ENCODE measurements at places on chromosomes 6 and 20.

DNA sequence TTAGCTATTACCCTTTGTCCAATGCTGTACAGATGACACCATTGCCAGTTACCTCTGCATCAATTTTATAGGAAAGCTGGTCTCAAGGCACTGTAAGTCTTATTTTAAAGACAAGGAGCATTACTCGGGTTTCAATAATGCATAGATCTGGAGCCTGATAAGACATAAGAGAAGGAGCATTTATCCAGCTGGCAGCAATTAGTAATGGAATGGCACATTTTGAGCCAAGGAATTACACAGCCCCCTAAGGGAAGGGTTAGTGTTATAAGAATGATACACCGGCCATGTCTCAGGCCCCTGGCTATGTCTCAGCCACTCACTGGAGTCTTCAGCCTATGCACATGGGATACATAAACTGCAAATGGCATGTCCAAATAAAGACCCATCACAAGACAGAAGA, 23.1 kb upstream of the TMEM242 start:
- DNase-seq: no peak

- DNase-seq: no peak
These were observed 6.7 kb downstream of the NCOA5 start for GRCh38 chr20:46083101-46083500.

DNA sequence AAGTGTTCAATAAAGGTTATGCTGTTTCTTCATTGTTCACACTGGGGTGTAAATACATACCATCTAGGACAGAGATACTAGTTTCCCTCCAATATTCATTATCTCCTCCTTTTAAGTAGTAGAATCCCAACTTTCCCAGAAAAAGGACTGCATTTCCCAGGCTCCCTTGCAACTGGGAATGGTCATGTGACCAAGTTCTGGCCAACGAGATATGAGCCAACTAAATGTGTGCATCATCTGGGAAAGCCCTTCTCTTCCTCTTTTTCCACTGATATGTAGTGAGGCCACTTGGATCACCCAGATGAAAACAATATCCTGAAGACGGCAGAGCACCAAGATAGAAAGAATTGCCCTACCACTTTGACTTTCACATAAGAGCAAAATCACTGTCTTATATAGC, 97.9 kb upstream of the PTPRT start:
- no peak for DNase-seq

DNA sequence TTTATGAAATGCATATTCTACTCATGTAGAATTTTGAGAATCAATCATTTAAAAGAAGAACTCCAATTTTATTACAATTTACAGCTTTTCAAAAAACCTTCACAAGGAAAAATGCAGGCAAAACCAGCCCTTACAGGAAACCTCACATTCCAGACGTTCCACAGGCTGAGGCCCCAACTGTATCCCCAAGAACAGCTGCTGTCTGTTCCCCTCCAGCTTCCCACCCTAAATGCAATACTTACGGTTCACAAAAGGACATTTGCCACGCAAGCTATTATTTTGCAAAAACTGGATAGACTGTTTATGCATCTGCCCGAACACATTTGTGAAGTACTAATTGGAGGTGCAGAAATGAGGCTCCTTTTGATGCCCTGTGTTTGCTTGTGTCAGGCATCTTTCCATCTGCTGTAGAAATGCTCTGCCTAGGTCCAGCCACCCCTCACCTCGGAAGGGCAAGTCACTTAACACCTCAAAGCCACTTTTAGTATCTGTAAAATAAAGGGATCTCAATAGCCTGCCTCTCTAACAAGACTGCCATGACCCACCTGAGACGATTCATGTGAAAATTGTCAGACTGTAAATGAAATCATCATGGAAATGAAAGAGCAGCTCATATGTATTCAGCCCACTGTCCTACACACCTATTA, 26.5 kb downstream of the PDE10A start:
- no peak for DNase-seq

DNA sequence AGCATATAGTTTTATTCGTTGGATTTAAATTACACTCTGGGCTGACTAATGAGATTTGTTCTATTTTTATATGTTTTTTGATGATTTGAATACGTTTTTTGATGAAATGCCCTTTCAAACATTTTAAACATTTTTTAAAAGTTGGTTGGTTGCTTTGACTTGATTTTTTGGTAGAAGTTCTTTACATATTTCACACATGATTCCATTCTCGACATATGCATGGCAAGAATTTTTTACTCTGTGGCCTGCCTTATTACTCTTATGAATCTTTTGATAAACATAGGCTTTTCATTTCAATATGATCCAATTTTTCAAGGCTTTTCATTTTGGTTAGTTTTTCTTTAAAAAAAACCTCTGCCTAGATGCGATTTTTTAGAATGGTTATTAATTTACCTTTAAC, 617.0 kb downstream of the RNF144B start:
- DNase-seq: no peak

GRCh38 chr6:93083337-93084230, 335.8 kb downstream of the EPHA7 start:
- DNase-seq: no peak

- peak; percentile 62 for DNase-seq
These were observed 11.9 kb upstream of the CPNE5 start for GRCh38 chr6:36851149-36851614.

DNA sequence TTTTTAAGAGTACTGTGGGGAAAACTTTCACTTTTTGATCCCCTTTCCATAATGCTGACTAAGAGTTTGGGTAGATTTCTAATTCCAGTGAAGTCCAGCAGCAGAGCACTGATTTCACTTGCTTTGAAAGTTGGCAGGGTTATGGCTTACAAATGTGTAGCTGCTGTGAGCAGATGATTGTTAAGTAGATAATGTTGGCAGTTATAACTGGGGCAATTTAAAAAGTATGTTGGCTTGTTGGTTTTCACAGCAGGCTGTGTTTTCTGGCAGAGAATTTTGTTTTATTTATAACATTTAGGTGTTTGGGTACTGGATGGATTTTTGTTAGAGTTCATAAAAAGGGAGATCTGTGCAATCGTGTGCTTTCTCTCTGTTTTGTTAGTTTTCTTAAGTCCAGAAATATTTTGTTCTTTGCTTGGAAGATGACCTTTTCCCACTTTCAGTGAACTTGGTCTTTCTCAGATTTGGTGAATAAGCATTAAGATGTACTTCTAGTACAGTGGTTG, 31.4 kb downstream of the AFDN start:
- no peak for DNase-seq

DNA sequence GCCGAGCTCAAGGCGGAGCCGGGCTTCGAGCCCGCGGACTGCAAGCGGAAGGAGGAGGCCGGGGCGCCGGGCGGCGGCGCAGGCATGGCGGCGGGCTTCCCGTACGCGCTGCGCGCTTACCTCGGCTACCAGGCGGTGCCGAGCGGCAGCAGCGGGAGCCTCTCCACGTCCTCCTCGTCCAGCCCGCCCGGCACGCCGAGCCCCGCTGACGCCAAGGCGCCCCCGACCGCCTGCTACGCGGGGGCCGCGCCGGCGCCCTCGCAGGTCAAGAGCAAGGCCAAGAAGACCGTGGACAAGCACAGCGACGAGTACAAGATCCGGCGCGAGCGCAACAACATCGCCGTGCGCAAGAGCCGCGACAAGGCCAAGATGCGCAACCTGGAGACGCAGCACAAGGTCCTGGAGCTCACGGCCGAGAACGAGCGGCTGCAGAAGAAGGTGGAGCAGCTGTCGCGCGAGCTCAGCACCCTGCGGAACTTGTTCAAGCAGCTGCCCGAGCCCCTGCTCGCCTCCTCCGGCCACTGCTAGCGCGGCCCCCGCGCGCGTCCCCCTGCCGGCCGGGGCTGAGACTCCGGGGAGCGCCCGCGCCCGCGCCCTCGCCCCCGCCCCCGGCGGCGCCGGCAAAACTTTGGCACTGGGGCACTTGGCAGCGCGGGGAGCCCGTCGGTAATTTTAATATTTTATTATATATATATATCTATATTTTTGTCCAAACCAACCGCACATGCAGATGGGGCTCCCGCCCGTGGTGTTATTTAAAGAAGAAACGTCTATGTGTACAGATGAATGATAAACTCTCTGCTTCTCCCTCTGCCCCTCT, 1.1 kb downstream of the CEBPB start:
- DNase-seq: peak; percentile 65

GRCh38 chr6:166078294-166078693, 89.4 kb downstream of the TBXT start:
- DNase-seq: no peak

DNA sequence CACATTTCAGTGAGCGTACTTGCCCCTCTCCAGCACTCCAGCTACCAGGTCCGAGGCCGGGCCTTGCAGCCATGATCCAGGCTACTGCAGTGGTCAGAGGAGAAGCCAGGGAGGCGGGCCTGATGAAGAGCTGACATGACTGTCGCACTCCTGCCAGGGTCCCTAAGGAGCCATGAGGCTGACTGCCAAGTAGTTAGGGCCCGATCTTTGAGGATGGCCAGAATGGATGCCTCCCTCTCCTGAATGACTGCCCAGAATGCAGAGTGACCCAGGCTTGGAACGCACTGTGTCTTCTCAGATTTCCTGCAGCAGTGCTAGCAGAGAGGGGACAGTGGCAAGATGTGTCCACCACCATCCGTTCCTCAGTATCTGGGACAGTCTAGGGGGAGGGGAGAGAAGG, 24.7 kb upstream of the LRFN2 start:
- no peak for DNase-seq

- DNase-seq: peak; percentile 92
These were observed 25.0 kb upstream of the ABT1 start for GRCh38 chr6:26571592-26572296.

- no peak for DNase-seq
These were observed 36.7 kb downstream of the STAU1 start for GRCh38 chr20:49151436-49151835.

GRCh38 chr6:98458708-98459107, 375.7 kb upstream of the POU3F2 start:
- DNase-seq: no peak

DNA sequence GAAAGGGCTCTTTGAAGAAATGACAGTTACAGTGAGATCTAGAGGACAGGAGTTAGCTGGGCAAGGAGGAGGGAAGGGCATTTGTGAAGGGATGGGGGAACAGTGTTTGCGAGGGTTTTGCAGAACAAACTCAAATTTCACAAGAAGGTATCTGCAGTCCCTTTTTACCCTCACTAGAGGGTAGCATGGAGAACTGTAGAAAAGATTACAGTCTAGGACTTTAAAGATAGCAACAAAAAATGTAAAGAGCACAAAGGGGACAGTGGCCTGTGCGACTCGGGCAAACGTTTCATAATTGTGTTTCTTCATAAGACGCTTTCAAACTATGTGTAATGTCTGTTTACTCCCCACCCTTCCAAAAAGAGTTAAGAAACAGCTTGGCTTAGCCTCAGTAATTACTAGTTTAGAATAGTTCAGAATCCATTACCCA, 21.2 kb upstream of the ASXL1 start:
- DNase-seq: no peak

DNA sequence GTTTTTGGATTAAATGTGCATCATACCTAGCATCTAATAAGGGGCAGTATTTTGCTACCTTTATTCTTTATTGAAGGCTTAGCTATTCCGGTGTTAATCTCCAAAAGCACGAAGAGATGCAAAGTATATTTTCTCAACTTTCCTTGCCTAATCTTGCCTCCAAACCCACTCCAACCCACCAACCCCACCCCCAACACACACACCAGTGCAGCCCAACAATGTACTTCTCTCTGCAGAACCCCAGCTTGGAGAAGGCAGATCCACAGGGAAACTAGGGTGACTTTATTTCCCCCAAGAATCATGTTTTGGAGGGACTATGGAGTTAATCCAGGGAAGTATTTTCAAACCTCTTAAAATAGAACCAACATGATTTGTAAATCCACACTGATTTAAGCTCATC, 73.6 kb downstream of the ZMYND8 start:
- DNase-seq: no peak

DNA sequence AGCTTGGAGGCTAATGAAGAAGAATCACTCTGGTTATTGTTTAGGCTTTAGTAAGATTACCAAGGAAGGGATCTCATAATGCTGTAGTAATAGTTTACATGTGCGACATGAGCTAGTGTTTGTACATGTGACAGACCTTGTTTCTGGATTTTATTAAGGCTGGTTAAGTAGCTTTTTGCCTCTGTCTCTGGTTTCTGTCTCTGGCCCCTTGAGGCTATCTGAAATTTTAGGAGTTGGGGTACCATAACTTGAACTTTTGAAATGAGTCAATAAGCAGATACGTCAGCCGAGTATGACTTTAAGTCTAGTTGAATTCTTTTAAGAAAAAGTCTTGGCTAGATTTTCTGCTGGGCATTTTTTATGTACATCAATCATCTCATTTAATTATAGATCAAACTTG, 9.5 kb downstream of the CBFA2T2 start:
- DNase-seq: no peak

DNA sequence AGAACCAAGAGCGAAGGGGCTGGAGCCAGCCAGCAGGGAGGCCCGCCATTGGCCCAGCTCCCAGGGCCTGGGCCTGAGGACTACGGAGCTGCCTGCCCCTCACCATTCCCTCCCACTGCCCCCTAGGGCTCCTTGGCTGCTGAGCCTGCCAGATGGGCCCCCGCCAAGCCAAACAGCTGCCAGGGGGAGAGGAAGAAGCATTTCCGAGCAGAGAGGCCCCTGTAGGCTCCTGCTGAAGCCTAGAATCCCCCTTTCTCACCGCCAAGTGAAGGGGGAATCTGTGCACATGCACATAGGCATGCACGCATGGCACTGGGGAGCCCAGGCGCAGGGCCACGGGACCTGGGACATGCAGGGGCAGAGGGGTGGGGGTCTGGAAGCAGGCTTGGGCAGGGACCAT, 28.5 kb upstream of the MRPS18A start:
- DNase-seq: no peak

GRCh38 chr6:142935553-142936517, 9.1 kb downstream of the HIVEP2 start:
- no peak for DNase-seq

DNA sequence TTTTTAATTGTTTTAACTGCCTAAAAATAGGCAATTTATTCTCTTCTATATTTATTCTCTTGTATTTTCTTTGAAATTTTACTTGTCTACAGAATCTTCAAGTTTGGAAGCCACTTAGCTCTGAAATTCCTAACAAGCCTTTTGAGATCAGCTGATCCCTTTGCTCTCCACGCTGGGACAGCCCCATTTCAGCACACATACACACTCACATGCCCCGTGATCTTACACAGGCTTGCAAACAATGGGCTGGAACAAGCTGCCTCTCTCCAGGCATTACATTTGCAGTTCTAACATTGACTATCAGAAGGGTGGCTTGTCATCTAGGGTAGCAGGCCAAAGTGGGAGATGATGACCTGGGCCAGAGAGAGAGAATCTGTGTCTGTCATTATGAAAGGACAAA, 62.1 kb upstream of the RAB32 start:
- no peak for DNase-seq

GRCh38 chr6:142947714-142948480, 2.9 kb upstream of the HIVEP2 start:
- DNase-seq: no peak
